ENCODE measurements at places on chromosomes 11 and 22.

- DNase-seq: no peak
These were observed 347.9 kb upstream of the NCAM1 start for GRCh38 chr11:112613051-112613972.

GRCh38 chr11:96207459-96208449, 135.2 kb downstream of the MAML2 start:
- DNase-seq: peak; percentile 62

DNA sequence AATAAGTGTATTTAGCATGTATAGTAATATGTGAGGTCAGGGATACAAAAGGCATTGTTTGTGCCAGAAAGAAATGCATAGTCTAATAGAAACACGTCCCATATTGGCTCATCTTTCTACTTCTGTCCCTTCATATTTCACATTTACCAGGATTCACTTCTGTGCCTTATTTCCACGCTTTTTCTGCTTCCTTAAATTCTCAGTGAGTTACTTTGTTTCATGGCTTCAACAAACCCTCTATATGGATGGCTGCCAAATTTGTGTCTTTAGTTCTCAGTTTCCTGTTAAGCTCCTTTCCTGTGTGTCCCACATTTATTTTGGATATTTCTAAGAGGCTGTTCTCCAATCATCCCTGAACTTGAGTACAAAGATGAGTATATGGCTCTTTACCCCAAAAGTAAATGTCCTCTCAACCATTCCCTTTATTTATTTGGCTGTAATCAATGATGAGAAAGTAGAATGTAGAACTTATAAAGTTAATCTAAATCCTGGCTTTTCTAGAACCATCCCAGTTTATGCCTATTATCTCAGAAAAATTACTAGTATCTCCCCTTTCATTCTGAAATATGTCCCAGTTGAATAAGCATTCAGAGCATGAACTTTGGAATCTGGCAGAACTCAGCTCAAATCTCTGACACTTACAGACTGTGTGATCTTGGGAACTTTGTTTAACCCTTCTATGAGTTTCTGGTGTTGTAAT, 23.5 kb downstream of the OR8B12 start:
- no peak for DNase-seq

DNA sequence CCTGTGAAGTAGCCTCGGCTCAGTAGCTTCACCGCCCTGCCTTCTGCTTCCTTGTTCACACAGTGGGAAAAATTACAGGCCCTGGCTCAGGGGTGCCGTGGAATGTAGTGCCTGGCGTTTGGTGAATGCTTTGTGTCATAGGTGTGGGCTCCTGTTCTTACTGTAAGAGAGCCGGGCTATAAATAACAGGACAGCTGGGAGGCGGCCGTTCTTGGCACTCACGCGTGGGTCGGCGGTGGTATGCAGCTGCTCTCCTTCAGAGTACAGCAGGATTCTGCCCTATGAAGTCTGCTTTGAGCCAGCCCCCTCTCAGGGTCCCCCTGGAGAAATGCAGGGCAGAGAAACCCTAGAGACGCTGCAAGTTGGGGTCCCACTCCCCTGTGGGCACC, 84.2 kb downstream of the CTTN start:
- DNase-seq: no peak

- DNase-seq: no peak
These were observed 11.7 kb downstream of the LIMK2 start for GRCh38 chr22:31223786-31224191.

- DNase-seq: no peak
These were observed 90.2 kb downstream of the PLEKHA7 start for GRCh38 chr11:16923987-16924386.

- DNase-seq: no peak
These were observed 1.3 kb downstream of the STX3 start for GRCh38 chr11:59756558-59756840.

DNA sequence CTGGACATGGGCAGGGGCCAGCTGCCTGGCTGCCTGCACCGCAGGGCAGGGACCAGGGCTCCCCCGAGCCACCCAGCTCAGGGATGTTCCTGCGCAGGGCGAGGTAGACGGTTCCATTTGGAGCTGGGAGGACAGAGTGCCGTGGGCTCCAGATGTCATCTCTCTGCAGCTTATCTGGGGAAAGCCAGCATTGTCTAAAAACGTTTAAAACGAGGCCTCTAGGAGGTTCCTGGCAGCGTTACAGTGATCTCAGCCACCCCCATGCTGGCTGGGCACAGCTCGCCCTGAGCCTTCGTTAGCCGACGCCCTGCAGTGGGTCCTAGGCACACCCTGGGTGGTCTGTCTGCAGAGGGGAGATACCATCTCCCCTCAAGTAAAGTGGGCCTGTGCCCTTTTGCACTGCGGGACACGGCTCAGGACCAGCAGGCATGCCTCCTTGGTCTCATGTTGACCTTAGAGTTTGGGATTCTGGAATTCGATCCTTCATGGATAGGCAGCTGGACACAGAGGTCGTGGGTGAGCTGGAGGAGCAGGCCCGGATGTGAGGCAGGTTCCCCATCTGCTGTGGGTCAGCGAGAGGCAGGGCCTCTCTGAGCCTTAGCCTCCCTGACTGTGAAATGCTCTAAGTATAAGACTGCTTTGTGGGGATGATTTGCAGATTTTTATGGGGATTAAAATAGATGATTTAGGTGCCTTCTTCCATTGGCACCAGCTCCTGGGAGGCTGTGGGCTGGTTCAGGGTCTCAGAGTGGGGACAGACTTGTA, 14.1 kb downstream of the SYNGR1 start:
- no peak for DNase-seq

DNA sequence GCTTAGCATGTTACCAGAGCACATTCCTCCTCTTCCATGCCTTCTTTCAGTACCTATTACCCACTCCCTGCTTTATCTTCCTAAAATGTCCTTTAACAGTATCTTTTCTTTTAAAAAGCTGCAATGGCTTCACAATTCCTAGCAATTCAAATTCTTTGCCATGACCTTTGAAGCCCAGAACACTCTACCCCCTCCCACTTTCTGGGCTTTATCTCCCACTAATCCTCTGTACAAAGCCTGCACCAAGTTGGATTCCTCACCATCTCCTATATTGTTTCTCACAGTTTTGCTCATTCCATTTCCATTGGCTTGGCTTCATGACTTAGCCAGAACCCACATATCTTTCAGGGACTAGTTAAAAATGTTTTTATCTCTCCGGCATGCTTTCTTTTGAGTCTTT, 80.9 kb downstream of the FAM76B start:
- DNase-seq: no peak

DNA sequence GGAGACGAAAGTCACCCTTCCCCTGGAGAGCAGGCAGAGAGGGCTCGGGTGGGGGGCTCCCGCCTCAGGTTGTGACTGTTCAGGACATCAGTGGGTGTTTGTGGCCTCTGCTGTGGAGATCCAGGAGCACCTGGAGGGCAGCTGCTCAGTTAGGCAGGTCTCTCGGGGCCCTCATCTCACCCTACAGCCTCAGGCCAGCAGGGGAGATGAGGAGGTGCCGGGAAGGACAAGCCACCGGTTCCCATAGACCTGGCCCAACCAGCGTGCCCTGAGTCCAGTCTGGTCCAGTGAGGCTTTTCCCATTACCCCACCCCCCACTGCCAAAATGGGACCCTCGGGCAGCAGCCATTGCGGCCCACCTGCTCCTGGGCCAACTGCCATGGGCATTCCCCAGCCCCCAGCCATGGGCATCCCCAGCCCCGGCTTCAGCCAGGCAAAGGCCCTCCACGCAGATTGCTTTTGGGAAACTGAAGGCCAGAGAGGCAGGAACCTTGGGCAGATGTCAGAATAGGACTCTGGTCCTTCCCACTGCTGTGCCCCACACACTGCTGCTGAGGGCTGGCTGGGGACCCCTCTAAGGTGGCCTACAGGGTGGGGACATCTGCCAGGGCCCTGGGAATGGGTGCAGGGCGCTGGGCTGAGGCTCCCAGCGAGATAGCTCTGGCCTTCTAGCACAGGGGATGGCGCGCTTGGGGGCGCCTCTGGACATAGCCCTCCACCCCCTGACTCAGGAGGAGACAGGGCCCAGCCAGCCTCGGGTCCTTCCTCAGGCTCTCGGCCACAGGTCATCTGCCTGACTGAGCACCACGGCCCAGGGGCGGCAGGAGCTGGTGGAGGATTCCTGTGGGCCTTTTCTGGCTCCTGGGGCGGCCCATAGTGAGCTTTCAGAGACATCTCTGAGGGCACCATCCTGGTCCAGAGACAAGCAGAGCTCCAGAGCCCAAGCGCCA, 4.8 kb downstream of the PIM3 start:
- peak; percentile 24 for DNase-seq

GRCh38 chr22:23405366-23405851, 174.7 kb downstream of the IGLL1 start:
- DNase-seq: no peak

- DNase-seq: no peak
These were observed 51.8 kb upstream of the SLC22A12 start for GRCh38 chr11:64539239-64539638.

DNA sequence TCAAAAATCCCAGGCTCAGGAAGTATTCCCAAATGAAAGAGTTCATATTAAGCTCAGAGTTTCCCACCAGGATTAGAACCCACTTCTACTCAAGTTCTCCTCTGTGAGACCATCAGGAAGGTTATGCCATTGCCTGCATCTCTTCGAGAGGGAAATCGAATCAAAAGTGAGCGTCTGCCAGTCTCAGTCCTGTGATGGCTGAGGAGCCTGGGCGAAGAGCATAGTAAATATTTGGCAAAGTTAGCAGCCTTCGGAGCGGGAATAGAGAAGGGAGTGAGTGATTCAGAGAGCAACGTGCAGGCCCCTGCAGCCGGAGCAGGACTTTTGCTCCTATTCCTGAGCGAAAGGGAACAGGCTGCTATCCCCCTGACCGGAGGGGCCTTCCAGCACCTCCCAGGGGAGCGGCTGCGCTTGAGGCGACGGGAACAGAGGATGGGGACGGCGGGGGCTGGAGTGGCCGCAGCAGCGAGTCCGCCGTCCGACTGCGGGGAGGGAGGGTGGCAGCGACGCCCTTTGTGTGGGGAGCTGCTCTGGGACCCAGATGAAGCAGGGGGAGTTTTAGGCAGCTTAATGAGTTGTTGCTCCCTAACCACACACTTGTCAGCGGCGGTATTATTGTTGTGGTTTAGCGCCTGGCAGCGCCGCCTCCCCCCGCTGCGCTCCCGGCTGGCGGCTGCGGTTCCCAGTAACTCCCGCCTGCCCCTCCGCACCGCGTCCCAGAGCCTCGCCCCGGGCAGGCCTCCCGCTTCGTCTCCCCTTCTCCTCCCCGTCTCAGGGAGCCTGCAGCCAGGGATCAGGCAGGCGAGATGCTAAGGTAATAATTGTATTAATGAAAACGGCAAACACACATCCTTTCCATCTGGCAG, 21.7 kb upstream of the NRGN start:
- DNase-seq: peak; percentile 37

DNA sequence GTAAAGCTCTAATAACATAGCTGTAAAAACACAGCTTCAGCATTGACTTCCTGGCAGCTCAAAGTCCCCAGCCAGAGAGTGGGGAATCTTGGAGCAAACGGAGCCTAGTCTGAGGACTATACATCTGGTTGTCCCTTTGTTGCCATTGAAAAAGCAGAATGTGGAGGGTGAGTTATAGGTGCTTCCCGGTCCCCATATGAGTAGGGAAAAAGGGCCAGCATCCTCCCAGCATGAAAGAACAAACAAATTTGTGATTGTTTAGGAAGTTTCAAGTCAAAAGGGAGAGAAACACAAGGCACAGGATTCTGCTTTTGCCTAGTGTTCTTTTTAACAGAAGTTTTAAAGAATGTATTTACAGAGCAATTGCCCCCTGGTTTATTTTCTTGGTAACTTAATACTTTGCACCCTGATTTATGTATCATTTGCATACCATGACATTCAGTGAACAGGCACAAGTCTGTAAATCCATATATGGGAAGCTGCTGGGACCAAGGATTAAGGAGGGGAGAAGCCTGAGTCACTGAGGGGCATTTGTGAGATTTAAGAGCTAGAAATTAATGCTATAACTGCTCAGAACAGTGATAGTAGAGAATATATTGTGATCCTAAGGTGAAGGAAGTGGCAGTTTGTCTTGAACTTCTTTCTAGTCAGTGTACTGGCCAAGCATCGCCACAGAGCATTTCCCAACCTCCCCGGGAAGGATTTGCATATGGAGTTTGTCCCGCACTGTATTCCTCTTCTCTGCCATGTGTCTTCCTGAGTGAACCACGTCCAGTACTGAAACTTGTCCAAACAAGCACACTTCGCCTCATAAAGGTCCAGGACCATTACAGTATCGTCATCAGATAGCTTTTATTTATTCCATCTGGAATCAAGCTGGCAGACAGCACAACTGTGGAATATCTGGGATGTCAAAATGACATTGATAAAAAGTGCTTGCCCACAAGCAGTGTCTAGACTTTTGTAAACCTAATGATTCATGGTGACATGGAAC, 103.0 kb downstream of the DBX1 start:
- no peak for DNase-seq

GRCh38 chr11:8760896-8761295, 78.3 kb downstream of the RPL27A start:
- DNase-seq: no peak

- DNase-seq: no peak
These were observed 802.7 kb downstream of the METTL15 start for GRCh38 chr11:28910926-28911325.

DNA sequence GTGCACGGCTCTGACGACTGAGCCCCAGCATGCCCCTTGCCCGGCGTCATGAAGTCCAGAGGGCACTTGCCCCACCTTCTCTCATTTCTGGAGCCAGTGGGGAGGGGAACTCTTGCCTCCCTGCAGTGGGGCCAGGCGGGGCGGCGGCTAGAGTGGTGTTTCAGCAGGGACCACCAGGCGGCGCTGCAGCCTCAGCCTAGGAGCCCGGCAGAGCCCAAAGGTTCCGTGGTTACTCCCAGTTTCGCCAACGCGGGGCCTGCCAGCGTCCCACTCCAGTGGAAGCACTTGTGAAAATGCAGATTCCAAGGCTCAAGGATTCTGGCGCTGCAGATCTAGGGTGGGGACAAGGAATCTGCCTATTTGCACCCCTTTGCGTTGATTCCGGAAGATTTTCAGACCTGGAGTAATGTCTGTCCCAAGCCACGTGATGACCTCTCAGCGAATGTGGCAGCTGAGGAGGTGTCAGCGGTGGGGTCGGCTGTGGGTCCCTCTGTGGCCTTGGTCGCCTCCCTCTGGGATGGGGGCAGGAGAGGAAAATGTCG, 55.7 kb downstream of the CD82 start:
- peak; percentile 67 for DNase-seq

DNA sequence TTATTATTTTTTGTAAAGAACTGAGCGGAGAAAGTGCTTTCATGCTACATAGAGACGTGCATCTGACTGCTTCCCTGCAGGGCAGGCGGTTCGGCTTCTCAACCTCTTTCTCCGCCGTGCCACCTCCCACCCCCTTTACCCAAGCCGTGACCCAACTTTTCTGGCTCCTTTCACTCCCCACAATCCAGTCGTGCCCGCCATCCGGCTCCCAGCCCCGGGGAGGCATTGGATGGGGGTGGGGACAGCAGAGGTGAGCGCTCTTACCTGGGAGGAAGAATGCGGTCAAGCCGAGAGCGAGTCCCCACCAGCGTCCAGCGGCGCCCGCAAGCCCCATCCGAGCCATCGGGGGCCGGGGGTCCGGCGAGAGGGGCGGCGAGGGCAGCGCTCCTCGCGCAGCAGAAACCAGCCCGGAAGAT, 781 bp downstream of the NECTIN1 start:
- no peak for DNase-seq

Measured in CD4-positive, alpha-beta T cell treated with Interleukin-12 subunit alpha and Interleukin-12 subunit beta, for 1 hour (primary cell).